ENCODE measurements at places on chromosomes 12 and 14. TPM values are rescaled to one million over a fixed set of nuclear protein-coding genes. Genes with fewer than 3 reads are reported as not detected.

Gene SYT1
- polyA plus RNA-seq: not detected

Gene TOMM20L
- not detected for polyA plus RNA-seq

Gene AMHR2
- not detected for polyA plus RNA-seq

Gene HOXC6
- not detected for polyA plus RNA-seq

Gene TSPAN11
- not detected for polyA plus RNA-seq
